Peyer's patch (tissue), 4 donors: ENCODE measurements at places on chromosomes 12 and 14. TPM values are rescaled to one million over a fixed set of nuclear protein-coding genes. Genes with fewer than 3 reads are reported as not detected.

DNA sequence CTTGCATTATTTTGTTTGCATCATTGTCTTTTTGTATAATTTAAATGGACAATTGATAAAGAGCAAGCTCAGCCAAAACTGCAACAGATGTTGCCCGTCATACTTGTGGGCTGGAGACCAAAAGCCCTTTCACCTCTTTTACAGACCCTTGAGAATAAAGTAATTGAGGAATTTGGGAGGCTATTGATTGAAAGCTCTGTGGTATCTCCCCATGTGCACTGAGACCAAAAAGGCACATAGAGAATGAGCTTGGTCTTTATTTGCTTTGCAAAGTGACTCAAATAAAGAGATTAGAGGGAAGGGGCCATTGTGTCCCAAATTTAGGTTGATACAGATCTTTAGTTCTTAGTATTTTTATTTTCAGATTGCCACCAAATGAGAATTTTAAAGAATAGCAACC, 617.6 kb downstream of the TRHDE start:
- no peak overlapping the region for H3K27ac ChIP-seq
- no peaks in the 10 kb centered on the region for H3K36me3 ChIP-seq
- no peaks in the 10 kb centered on the region for H3K27me3 ChIP-seq
- H3K4me3 ChIP-seq, result no peak overlapping the region

- DNase-seq, result no peak
- no peaks in the 10 kb centered on the region for H3K4me1 ChIP-seq
- no peaks in the 10 kb centered on the region for H3K27me3 ChIP-seq
- peaks cover 33% of the 10 kb centered on the region for H3K36me3 ChIP-seq
Observed at GRCh38 chr12:130879212-130879686, 7.4 kb downstream of the RAN start.

ALX1 gene
- total RNA-seq, result not detected

DNA sequence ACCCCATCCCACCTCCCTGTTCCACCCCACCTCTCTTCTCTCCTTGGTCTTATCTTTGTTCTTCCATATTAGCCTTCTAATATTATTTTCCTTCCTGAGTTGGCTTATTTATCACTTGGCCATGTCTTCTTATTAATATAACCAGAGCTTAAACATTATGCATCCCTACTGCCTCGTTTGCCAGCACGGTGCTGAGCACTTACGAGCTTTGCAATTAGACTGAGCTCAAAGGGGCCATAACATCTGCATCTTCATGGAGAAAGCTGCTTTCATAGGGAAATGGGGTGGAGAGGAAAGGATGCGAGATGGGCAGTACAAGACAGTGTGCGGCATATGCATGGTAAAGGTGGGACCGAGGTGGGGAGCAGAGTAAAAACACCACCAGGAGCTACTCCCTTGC, 342.8 kb downstream of the FUT8 start:
- no peak overlapping the region for H3K4me3 ChIP-seq
- H3K36me3 ChIP-seq, result no peaks in the 10 kb centered on the region
- H3K27ac ChIP-seq, result no peak overlapping the region
- peaks cover 7% of the 10 kb centered on the region for H3K4me1 ChIP-seq

VDR gene
- total RNA-seq, result 151 TPM
